Hematopoietic multipotent progenitor cell treated with erythropoietin and hydrocortisone succinate and interleukin-3 and kit ligand, for 17 days (in vitro differentiated cells): ENCODE measurements at places on chromosomes 3 and 15.

DNA sequence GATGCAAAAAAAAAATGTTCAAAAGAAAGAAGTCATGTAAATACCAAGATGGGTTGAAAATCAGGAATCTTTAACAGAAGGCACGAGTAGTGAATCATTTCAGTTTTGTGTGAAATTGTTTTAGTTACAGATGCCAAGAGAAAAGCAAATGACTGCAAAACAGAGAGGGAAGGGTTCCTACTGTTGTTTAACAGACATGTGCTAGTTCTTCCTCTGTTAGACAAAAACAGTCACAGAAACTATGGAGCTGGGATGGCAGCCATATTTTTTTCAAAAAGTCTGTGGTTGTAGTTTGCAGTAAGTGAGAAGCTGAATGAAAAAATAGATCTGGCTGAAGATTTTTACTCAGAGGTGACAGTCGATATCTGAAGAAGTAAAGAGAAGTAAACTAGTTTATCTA lies 511.9 kb downstream of the ZIC1 start:
- no peak for DNase-seq

DNA sequence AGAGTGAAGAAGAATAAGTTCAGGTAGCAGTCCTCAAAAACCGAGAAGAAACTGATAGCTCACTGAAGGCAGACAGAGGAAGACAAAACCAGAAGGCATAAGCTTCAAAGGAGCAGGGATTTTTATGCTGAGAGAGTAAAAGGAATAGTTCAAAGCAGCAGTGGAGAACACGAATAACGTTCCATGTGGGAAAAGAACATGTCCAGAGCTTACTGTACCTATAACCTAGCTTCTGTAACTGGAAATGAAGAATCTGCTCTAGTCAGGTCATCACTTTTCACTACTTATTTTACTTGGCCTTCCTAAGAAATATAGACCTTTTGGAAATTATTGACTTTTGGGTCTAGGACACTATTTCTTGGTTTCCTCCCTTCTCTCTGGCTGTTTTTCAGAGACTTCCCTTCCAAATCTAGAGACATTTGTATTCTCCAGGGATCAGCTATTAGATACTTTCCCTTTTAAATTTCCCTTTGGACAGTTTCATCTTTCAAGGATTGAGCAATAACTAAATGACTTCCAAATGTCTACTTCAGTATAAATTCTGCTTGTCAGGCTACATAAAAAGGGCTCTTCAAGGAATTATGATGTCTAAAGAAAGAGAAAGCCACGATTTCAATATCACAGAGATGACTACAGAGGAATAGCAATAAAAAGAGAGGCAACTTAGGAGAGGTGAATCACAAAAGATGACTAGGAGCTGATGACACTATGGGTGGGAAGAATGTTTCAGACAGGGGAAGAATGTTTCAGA lies 46.7 kb downstream of the UBE3A start:
- DNase-seq, result no peak

GRCh38 chr3:100537646-100538338 lies 45.4 kb downstream of the TMEM45A start:
- no peak for DNase-seq

- no peak for DNase-seq
Observed at GRCh38 chr15:33419701-33420100, 108.9 kb downstream of the RYR3 start.

- no peak for DNase-seq
Observed at GRCh38 chr3:129608087-129608935, 1.8 kb upstream of the PLXND1 start.

GRCh38 chr15:49082960-49083359 lies 36.7 kb upstream of the SECISBP2L start:
- DNase-seq, result no peak

DNA sequence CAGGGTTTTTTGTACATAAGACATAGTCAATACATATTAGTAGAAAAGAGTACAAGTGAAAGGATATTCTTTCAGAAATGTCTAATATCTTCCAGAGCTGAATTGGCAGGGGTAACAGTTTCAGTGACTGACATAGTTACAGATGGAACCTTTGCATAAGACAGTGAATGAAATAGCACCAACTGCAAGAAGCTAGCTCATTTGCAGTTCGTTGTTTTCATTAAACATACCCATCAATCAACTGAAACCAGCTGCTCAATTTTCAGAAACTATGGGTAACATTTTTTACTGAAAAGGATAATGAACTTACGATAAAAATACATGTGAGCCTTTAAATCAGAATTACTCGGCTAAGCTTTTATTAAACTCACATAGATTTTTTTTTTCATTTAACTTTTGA lies 93.9 kb upstream of the EPHA3 start:
- DNase-seq, result no peak

DNA sequence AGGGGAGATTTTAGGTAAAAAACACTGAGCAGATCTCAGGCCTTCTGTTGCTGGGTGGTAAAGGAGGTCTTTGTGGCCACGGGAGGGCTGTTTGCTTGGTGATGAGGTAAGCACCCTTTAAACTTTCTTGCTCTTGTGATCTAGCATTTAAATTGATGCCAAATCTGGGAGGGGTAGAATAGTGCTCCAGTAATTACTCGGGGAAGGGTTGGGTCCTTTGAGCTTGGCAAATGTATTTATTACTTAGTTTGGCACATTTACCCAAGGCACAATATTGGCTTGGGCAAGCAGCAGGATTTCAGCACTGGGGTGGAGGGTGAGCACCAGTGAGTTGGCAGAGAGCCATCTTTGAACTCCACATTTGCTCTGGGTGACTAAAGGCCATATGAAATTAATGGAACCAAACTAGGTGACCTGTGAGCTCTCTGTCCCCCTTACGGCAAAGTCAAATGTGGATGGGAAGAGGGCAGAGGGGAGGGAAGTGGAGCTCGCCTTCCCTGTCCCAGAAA lies 185.9 kb upstream of the ONECUT1 start:
- no peak for DNase-seq

DNA sequence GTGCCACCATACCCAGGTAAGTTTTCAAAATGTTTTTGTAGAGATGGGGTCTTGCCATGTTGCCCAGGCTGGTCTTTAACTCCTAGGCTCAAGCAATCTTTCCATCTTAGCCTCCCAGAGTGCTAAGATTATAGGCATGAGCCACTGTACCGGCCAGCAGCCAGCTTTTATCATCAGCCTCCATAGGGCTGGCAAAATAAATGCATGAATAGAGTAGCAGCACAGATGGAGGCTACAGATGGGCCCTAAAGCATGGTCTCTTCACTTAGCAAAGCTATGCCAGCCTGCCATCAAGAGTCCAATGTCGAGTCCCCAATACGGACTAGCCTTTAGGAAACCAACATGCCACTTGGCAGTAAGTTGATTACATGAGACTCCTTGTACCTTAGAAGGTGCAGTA lies 63.8 kb downstream of the CNTN3 start:
- no peak for DNase-seq

DNA sequence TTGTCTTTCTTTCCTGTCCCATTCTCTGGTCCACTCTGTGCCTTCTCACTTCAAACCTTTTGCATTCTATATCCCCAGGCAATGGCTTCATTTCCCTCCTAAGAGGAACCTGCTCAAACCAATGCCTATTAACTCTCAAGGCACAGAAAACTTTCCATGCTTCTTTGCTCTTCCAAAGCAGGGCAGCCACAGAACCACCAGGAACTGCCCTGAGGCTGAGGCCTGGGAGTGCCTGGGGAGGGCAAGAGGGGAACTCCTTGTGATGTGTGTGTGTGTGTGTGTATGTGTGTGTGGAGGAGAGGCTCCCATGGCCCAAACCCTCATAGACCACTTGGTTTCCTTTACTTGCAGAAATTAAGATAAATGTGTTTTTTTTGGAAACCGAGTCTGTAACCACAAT lies 14.1 kb upstream of the PGPEP1L start:
- no peak for DNase-seq

GRCh38 chr15:31300981-31301672 lies 25.5 kb upstream of the KLF13 start:
- DNase-seq, result peak; percentile 52

GRCh38 chr3:13561376-13561775 lies 12.5 kb downstream of the FBLN2 start:
- no peak for DNase-seq

DNA sequence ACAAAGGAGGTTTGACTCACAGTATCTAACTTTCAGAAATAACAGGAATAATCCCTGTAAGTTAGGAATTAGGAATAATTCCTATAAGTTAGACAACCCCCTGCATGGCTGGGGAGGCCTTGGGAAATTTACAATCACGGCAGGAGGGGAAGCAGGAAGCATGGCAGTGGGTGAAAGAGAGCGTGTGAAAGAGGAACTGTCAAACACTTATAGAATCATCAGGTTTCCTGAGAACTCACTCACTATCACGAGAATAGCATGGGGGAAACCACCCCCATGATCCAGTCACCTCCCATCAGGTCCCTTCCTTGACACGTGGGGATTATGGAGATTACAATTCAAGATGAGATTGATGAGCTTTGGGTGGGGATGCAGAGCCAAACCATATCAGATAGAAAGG lies 385.5 kb downstream of the IL20RB start:
- no peak for DNase-seq

DNA sequence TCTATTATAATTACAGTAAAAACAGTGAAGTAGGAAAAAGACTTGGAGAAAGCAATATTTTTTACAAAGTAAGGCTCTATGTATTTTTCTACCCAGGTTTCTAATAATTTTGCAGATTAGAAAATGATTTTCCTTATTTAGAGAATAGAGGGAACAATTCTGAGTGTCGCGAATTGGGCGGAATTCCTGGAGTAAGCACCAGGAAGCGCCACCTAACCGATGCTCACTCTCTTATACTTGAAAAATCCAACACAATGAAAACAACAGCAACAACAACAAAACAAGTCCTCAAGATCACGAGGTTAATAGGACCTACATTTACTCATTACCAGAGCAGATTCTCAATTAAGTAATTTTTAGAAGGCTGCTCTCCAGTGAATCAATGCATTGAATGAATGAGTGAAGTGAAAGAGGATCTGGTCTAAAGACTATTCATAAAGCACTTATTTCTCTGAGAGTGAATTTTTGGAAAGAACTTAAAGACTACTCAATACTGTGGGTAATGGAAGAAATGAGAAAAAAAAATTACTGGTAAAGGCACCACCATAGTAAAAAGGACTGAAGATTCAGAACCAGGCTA lies 158.0 kb downstream of the MEIS2 start:
- no peak for DNase-seq

GRCh38 chr15:64166102-64166890 lies 3.5 kb upstream of the PPIB start:
- no peak for DNase-seq

DNA sequence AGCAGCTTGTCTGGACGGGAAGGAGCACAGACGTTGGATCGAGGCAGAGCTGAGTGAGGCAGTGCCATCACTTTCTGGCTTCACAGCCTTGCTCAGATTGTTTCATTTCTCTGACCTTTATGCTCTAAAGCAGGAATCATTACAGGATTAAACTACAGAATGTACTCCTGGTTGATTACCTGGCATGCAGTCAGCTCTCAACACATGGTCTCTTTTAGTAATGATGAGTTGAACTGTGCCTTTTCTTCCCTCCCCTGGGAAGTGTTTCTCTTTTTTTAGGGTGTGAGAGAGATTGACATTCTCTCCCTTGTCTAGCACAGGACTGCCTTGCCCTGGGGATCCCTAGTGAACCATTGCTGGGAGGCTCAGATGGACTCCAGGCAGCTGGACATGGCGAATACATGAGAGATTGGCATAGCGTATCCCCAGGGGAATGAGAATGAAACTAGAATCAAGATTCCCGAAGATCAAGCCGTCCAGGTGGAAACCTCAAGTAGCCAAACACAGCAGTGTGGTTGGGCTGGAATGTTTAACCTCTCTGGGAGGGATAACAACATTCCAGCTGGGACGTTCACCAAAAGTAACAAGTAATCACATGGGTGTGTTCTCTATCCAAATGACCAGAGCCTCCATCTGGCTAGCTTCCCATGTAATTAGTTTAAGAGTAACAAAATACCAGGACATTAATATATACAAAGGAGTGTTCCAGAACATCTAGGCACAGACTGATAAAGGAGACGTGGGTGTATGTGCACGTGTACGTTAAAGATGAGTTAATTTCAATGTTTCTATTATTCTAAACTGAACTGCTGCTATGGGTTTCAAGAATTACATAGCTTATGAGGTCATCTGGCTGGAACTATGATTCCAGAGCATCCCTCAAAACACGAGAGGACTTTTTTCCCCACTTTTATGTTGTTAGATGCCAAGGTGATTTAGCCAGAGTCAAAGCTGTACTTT lies 118.6 kb upstream of the NR2E3 start:
- DNase-seq, result no peak

GRCh38 chr3:97940034-97940433 lies 32.2 kb downstream of the RIOX2 start:
- no peak for DNase-seq

- no peak for DNase-seq
Observed at GRCh38 chr3:134879990-134880389, 84.9 kb downstream of the EPHB1 start.

DNA sequence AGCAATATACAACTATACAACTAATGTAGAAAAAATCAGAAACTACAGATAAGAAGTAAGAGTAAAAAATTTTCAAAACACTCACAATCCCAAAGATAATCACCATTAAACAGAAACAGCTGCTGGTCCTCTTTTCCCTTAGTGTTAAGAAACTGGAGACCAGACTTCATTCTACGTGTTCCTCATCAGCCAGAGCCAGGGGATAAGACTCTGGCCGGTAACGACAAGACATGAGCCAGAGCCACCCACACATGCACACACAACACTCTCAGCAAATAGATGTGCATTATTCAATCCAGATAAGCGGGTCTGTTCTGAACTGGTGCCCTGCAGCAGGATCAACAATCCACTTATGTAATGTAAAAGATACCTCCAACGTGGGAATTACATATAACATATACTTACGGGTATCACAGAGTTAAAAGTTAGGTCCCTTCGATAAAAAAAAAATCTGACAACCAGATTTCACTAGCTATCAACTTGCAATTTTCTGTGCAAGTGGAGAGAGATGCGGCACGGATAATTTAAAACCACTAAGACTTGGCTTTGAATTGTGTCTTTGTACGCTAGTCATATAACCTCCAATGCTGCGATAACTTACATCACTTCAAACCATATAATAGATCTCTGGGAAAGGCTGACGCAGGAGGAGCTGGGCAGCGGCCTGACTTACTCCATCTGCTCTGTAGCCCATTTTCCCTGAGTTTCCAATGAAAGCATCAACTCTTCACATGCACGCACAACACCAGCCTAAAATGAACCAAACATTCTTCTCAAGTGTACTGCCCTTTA lies 17.8 kb downstream of the PRICKLE2 start:
- DNase-seq, result no peak

DNA sequence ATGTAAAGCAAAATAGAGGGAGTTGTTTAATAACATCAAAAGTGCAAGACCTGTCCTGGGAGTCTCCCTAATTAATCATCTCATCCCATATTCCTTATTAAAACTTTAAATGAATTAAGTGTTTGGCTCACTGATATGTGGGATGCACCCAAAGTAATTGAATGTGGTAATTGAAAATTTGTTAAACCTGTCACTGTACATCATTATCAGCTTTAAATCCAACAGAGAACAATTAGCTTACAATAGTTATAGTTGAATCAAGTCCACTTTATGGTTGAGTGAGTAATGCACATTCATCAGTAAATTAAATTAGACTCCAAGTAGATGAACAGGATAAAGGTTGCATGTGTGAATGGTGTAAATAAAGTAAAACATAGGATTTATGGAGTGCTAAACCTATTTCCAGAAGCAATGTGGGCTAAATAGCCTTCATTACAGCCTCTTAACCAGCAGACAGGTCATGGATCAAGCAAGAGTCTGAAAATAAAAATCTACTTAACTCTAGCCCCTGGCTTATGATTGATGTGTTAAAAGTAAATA lies 608.2 kb upstream of the CCDC54 start:
- DNase-seq, result no peak
